Activated CD4-positive, alpha-beta T cell treated with anti-CD3 and anti-CD28 coated beads, Interleukin-2, amount 10 ng/mL, durations not matched to agents 24 days and 14 days (primary cell): ENCODE measurements at places on chromosomes 3 and 15.

DNA sequence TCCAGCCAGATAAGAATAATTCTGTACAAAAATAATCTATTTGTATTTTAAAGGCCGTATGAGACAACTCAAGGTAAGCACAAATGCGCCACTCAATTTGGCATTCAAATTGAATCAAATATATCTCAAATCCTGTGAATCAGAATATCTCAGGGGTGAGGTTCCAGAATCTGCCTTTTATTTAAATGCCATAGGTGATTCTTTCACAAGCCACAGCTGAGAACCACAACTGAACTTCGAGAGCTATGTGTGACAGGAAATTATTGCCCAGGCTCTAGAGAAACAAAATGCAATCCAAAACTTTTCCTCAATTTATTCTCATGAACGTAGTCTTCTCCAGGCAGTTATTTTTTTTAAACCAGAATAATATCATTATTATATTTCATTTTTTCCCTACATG lies 11.9 kb downstream of the ATP8B4 start:
- peak overlapping the region; percentile 79 for H3K4me3 ChIP-seq
- peaks cover 40% of the 10 kb centered on the region for H3K36me3 ChIP-seq
- H3K4me1 ChIP-seq, result peaks cover 64% of the 10 kb centered on the region
- H3K27ac ChIP-seq, result peak overlapping the region; percentile 91
- no peaks in the 10 kb centered on the region for H3K27me3 ChIP-seq

DNA sequence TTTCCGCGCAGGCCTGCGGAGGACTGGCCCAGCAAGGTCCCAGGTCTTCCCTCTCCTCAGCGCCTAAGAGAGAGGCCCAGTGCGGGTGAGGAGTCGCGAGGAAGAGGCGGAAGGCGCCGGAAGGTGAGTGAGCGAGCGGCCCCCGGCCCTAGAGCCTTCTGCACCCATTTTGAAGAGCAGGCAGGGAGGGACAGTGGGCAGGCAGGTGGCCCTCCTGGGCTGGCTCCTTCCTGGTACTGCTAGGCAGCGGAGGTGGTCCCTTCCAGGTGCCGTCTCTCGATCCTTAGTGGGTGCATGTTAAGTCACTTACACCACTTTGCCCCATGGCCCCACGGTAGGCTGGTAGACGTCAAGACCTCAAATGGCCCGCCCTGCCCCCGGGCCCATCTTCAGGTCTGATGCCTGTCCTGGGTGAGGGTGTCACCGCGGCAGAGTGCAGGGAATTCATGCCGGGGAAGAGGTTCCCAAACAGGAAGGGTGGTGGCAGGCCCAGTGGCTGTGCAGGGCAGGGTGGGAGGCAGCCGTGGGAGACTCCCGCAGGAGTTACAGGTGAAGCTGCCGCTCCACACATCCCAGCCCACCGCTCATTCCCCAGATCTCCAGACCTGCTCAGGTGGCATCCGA lies 14.4 kb downstream of the PAK6 start:
- no peaks in the 10 kb centered on the region for H3K36me3 ChIP-seq
- peak overlapping the region; percentile 82 for H3K4me3 ChIP-seq
- H3K27ac ChIP-seq, result no peak overlapping the region

- H3K36me3 ChIP-seq, result peaks cover 7% of the 10 kb centered on the region
- H3K27me3 ChIP-seq, result no peaks in the 10 kb centered on the region
- no peak for DNase-seq
- H3K27ac ChIP-seq, result no peak overlapping the region
- H3K4me1 ChIP-seq, result peaks cover 16% of the 10 kb centered on the region
- H3K4me3 ChIP-seq, result no peak overlapping the region
Measured at GRCh38 chr15:58267051-58267450, 128.9 kb downstream of the AQP9 start.

- no peak for DNase-seq
- no peaks in the 10 kb centered on the region for H3K4me1 ChIP-seq
- no peak overlapping the region for H3K27ac ChIP-seq
Measured at GRCh38 chr3:99549957-99550603, 88.3 kb upstream of the COL8A1 start.
